ENCODE measurements at places on chromosomes 11 and 22.

- no peak for DNase-seq
Observed at GRCh38 chr11:20327377-20327935, 36.1 kb upstream of the HTATIP2 start.

DNA sequence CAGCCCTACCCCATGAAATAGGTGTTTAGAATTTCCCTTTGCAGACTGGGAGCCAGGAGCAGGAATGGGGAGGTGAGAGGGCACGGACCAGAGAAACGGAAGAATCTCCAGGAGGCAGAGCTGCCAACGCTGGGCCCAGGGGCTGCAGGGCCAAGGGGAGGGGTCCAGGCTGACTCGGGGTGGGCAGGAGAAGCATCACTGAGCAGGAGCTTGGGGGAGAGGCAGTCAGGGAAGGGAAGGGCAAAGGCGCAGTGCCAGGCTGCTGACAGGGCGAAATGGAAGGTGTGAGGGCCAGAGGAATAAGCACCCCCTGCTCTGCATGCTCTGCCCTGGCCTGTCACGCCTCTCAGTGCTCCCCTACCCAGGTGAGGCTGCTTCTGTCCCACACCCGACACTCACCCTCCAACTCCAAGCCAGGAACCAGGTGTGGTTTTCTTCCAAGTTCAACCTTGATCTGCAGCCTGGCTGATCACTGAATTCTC is 14.5 kb downstream of the LRRC32 start:
- no peak for DNase-seq

GRCh38 chr11:62044639-62045121 is 77.2 kb upstream of the FTH1 start:
- no peak for DNase-seq

DNA sequence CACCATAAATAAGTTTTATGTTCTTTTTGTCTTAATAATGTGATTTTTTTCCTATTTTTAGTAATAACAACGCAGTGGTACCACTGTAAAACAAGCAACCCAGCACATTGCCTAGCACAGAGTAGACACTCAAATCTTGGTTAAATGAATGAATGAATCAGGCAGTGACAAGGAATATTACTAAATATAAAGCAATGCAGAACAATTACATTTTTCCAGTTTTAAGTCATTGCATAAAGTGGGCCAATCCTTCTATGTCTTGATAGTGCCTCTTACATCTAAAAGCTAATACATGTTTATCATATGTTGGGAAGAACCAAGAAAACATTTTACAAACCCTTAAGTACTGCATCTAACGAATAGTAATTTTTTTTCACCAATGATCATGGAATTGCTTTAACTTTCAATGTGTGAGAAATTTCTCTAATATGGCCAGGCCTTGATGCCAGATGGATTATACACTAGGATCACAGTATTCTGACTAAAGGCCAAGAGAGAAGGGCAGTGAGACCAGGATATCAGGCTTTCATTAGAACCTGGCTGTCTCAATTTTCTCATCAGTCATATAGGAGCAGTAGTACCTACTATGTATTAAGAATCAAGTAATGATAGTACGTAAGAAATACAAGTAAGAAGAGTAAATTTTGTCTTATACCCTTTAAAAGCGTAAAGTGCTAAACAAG is 88.5 kb downstream of the TRIM44 start:
- no peak for DNase-seq

DNA sequence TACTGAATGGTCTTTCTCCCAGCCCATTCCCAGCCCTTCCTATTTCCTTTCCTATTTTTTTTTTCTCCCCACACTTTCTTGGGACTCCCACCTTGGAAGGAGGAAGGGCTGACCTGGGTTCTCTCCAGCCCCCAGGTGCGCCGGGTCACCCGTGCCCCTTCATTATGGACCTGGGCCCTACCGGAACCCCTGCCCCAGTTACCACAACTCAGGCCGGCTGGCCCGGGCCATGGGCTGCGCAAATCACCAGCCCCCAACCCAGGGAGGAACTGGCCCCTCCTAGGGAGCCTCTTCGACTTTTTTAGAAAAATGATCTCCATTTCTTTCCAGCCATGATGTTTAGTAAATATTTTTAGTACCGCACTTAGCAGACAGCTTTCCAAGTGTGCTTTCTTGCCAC is 62.2 kb downstream of the MORC2 start:
- DNase-seq: no peak

GRCh38 chr11:107743191-107743590 is 31.3 kb upstream of the SLN start:
- DNase-seq: no peak

DNA sequence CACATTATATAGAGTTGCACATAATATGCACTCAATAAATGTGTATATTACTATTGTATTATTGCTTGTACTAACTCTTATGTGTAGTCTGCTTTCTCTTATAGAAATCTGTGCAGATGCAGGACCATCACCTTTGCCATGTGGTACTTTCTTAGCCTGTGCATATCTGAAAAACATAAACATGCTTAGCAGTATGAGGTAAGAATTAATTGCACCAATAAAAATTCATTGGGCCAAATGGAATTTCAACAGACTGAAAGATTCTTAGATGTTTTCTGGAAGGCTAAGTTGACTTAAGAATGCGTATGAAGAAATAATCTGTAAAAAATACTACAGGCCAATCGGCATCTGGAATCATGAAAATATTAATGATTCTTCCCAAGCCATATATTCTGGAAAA is 55.3 kb downstream of the TRPC6 start:
- DNase-seq: no peak

- DNase-seq: no peak
Observed at GRCh38 chr11:102005306-102005705, 41.9 kb upstream of the CFAP300 start.

- no peak for DNase-seq
Observed at GRCh38 chr11:8584511-8584910, 9.5 kb downstream of the STK33 start.

GRCh38 chr11:131537196-131537595 is 166.8 kb downstream of the NTM start:
- no peak for DNase-seq

GRCh38 chr11:35552616-35553015 is 27.2 kb upstream of the PAMR1 start:
- no peak for DNase-seq

DNA sequence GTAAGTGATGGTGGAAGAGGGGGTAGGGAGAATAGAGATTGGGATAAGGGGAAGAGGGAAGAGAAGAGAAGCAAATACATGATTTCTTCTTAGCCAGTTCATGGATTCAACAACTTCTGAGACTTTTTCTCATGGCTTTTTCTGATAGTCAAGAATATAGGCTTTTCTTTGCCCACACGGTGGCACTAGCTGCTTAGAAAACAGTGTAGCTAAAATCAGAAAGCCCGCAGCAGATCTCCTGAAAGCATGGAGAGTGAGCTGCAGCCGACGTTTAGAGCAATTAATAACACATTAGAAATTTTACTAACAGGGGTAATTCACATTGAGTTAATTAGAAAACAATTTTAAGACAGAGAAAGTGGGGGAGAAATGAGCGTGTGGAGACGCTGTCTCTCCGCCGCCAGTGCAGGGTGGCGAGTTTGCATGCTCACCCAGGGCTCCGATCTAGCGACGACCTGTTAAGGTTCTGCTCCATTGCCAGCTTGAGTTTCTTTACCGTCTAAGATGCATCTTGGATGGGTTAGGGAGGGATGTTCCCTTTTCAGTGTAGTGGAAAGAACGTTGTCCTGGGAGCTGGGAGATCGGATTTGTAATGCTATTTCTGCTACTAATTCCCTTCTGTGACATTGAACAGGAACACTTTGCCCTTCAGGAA is 3.3 kb upstream of the RAG1 start:
- peak; percentile 89 for DNase-seq

- DNase-seq: no peak
Observed at GRCh38 chr11:117977029-117977428, 9.2 kb upstream of the IL10RA start.

- DNase-seq: no peak
Observed at GRCh38 chr11:117187428-117187798, 8.9 kb downstream of the SIDT2 start.

Measured in hematopoietic multipotent progenitor cell treated with erythropoietin and hydrocortisone succinate and interleukin-3 and kit ligand, for 4 days (in vitro differentiated cells).